ENCODE measurements at places on chromosomes 1 and 21. TPM values are rescaled to one million over a fixed set of nuclear protein-coding genes. Genes with fewer than 3 reads are reported as not detected.

PLK3 gene
- total RNA-seq, result 5.2 TPM

ACTL8 gene
- 5.9 TPM for total RNA-seq

ZNF683 gene
- total RNA-seq, result 4.8 TPM

PSRC1 gene
- total RNA-seq, result 40.0 TPM

SLC9C2 gene
- not detected for total RNA-seq

RNF186 gene
- total RNA-seq, result not detected

ACTA1 gene
- 3.9 TPM for total RNA-seq

ROR1 gene
- 11.1 TPM for total RNA-seq

DNAJC6 gene
- 1.4 TPM for total RNA-seq

LENEP gene
- not detected for total RNA-seq

EPS8L3 gene
- total RNA-seq, result not detected

PRAMEF9 gene
- not detected for total RNA-seq

NTPCR gene
- total RNA-seq, result 28.3 TPM

CBS gene
- total RNA-seq, result 72.7 TPM

UBASH3A gene
- 0.23 TPM for total RNA-seq

OLFML3 gene
- total RNA-seq, result 15.8 TPM

OR2T12 gene
- not detected for total RNA-seq

BMP8B gene
- total RNA-seq, result 0.77 TPM

HNRNPCL4 gene
- total RNA-seq, result not detected

C4BPA gene
- not detected for total RNA-seq

TACSTD2 gene
- total RNA-seq, result 219 TPM

USP24 gene
- total RNA-seq, result 44.6 TPM

LCE2B gene
- not detected for total RNA-seq

WLS gene
- total RNA-seq, result 92.1 TPM

GCLM gene
- total RNA-seq, result 14.1 TPM

CRNN gene
- not detected for total RNA-seq

FMO2 gene
- 6.5 TPM for total RNA-seq
